ENCODE measurements at places on chromosomes 16 and 17.

GRCh38 chr17:17231621-17232302, 5.2 kb downstream of the FLCN start:
- DNase-seq, result no peak

- no peak for DNase-seq
These were observed 71.3 kb downstream of the MYH11 start for GRCh38 chr16:15785386-15786059.

DNA sequence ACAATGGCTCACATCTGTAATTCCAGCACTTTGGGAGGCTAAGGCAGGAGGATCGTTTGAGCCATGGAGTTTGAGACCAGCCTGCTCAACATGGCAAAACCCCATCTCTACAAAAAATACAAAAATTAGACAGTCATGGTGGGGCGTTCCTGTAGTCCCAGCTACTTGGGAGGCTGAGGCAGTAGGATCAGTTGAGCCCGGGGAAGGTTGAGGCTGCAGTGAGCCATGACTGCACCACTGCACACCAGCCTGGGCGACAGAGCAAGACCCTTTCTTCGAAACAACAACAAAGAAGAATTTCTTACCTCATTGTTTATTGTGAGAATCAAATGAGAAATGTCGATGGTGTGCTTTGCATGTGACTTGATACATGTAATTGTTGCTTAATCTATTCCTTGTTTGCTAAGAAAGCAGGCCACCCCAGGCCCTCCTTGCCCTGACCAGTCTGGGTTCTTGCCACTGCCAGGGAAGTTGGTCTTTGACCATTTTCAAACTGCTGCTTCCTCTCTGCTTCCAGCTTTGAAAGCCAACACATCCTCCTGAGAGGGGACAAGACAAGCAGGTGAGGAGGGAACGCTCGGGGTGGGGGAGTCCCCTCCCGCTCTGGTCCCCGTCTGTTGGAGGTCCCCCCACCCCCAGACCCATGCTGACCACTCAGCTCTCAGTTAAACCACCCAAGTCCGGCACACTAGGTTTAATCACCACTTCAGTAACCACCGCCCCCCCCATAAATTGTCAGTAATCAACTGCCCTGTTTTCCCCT, 47.3 kb upstream of the CPNE2 start:
- no peak for DNase-seq

- no peak for DNase-seq
These were observed 20.9 kb downstream of the GAN start for GRCh38 chr16:81335669-81336068.

DNA sequence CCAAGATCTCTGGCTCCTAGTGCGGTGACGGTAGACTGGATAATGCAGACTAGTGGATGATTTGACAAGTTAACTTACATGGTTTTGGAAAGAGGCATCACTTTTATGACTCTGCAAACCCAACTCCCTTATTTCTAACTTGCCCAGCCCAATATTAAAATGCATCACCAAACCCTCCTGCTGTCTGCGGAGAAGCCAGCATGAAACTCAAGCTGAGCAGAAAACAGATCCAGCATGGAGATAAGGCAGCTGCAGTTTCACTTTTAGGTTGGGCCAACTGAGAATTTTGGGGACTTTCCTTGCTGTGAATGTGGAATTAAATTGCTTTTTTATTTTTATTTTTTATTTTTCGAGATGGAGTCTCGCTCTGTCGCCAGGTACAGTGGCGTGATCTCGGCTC, 27.8 kb downstream of the CDH1 start:
- no peak for DNase-seq

- DNase-seq, result peak; percentile 10
These were observed 74.8 kb upstream of the SMURF2 start for GRCh38 chr17:64736804-64737492.

- no peak for DNase-seq
These were observed 4.8 kb upstream of the ANKRD11 start for GRCh38 chr16:89495121-89495520.

DNA sequence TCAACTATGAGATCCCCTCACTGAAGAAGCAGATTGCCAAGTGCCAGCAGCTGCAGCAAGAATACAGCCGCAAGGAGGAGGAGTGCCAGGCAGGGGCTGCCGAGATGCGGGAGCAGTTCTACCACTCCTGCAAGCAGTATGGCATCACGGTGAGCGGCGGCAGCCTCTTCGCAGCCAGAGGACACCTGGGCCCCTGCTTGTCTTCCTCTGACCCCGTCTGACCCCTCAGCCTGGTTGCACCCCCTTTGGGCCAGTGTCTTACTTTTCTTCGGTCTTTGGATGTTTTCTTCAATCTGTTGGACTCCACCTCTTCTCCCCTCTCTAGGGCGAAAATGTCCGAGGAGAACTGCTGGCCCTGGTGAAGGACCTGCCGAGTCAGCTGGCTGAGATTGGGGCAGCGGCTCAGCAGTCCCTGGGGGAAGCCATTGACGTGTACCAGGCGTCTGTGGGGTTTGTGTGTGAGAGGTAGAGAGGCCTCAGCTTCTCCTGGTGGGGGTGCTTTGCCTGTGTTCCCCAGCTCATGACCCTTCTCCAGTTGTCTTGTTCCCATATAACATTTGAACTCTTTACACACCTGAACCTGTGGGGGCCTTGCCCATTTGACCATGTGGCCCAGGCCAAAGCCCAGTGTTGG, 4.4 kb downstream of the CDK5RAP3 start:
- no peak for DNase-seq

GRCh38 chr17:19014628-19015215, 10.2 kb upstream of the FAM83G start:
- no peak for DNase-seq

DNA sequence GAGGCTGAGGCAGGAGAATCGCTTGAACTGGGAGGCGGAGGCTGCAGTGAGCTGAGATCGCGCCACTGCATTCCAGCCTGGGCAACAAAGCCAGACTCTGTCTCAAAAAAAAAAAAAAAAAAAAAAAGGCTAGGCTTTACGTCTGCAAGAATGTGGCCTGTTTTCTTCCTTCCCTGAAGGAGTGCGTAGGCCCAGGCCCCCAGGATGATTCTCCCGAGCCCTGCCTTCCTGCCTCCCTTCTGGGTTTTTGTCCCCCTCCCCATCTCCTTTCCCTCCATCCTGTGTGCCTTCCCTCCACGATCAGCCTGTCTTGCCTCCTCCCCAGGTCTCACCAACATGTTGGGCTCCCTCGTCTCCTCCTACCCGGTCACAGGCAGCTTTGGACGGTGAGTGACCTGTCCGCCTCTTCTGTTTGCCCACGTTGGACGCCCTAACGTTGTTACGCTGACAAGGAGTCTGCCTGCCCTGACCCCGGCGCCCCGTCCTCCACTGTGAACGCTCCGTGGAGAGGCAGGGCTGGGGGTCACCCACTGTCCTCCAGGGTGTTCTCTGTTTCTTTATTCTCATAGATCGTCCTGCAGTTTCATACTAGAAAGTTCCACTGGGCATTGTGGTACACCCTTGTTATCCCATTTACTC, 15.7 kb upstream of the RNF213 start:
- DNase-seq, result no peak

DNA sequence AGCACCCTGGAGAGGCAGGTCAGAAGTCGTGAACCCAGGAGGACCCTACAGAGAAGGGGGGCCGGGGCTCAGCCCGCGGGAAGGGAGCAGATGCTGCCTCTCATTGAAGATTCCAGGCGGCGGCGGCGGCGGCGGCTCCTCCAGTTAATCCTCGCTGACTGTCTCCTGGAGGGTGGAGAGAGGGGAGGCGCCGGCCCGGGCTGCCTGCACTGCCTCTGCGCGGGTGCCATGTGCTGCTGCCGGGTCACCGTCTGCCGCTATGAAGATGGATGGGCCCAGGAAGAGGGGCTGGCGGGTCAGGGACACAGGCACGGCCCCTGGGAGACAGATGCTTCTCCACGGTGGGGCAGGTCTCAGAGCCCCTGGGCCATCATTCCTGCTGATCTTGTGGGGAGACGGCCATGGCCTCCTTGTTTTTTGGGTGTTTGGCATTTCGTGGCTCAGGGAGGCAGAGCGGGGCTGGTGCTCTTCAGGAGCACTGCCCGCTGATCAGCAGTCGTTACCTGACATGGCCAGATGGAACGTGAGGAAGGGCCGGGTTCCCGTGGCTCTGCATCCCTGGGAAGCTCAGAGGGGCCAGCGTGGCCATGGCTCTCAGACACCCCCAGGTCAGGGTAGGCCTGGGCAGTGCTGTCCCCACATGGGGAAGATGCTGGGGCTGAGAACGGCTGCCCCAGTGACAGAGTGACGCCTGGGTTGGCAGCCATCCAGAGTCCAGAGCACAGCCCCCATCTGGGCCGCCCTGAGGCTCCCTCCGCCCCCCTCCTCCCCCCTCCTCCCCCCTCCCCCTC, 36.1 kb downstream of the GINS2 start:
- no peak for DNase-seq

DNA sequence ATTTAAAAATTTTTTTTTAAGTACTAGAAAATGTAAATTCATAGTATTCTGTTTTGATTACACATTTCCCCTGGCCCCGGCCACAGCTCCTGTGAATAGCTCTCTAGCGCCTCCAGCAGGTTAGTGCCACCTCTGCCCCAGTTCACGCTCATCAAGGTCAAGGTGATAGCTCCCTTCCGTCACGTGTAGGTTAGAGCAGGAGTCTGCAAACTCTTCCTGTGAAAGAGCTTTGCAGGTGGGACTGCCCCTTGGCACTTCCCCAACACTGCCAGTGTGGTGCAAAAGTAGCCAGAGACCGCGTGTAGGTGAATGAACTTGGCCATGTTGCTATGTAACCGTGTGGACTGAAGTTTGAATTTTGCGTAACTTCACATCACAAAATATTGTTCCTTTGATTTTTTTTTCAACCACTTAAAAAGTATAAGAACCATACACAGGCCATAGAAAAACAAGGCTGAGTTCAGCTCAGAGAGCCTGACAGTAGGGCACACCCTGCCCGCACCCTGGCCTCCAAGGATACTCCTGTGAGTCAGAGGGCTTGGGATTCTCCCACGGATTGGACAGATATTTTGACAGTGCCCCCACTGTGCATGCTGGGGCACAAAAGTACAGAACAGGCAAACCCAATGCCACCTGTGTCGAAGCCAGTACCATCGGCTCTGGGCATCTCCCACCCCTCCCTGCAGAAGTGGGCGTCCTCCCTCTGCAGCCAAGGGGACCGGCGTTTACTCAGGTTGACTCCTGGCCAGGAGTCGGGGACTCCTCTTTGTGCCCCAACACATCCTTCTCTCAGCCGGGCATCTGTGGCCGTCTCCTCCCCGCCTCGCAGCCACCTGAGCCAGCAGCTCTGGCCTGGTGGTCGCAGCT, 92.0 kb upstream of the CHMP6 start:
- DNase-seq, result peak; percentile 51

GRCh38 chr17:14201021-14201987, 35.4 kb downstream of the CDRT15 start:
- peak; percentile 53 for DNase-seq

DNA sequence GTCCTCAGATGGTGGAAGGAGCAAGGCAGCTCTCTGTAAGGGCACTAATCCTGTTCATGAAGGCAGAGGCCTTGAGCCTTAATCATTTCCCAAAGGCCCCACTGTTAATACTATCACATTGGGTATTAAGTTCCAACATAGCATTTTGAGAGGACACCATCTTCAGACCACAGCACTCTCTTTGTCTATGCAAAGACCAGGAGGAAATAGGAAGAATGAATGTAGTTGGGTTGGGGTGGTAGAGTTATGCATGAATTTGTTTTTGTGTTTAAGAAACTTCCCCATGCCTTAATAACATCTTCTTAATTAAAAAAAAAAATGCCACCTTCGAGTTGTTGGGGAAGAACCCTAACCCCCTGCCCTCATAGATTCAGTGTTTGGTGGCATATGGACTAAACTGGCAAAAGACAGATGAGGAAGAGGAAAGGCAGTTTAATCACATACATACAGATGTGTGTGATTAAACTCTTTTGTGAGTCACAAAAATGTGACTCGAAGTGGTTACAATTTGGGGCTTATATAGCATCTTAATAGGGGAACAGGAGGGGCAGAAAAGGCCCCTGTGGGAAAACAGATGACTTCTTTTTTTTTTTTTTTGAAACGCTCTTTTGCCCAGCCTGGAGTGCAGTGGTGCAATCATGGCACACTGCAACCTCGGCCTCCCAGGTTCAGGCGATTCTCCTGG, 35.0 kb upstream of the SLC5A10 start:
- DNase-seq, result no peak

- DNase-seq, result no peak
These were observed 108.0 kb upstream of the TBX2 start for GRCh38 chr17:61291451-61292285.

DNA sequence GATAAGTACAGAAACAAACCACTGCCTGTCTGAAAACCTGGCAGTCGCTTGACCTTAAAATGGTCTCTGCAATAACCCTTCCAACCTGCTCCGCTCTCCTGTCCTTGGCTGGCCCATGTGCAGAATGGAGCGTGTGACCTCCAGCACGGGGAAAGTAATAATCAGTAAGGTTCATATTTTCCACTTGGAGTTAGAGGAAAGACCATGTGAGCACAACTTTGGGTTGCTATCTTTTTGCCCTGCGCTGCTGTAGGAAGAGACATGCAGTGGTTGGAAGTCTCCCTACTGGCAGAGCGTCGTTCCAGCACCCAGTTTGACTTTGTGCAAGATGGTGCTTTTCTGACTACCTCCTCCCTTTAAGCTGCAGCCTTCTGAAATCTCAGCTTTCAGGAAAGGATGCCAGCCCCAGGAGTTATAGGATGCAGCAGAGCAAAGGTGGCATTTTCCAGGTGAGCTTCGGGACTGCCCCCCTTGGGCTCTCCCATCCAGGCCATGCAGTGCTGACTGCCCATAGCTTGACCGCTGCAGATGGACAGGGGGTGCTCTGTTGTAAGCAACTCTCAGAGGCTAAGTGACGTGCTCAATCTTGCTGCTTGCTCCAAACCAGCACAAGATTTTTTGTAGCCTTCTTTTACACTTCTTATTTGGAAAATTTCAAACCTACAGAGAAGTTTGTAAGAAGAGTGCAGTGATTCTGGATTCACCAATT, 110.7 kb upstream of the NOL11 start:
- DNase-seq, result no peak

DNA sequence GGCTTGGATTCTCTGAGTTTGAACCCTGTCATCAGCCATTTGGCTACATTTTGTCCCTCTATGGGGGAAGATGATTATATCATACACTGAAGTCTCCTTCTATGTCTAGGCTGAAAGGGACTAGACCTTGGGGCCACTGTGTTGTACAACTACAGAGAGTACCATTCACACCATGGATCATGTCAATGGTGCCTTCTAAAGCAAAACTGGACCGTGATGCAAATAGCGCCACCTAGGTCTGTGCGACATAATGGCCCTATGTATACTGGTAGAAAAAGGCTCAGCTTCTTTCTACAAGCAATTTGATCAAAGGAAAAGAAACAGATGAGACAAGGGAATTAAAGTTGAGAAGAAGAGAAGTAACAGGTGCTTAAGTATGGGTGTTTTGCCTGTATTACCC, 100.7 kb downstream of the LYRM1 start:
- DNase-seq, result no peak

GRCh38 chr16:65037556-65037955, 84.3 kb downstream of the CDH11 start:
- DNase-seq, result no peak

GRCh38 chr17:19337712-19338023, 24.9 kb downstream of the B9D1 start:
- DNase-seq, result no peak

DNA sequence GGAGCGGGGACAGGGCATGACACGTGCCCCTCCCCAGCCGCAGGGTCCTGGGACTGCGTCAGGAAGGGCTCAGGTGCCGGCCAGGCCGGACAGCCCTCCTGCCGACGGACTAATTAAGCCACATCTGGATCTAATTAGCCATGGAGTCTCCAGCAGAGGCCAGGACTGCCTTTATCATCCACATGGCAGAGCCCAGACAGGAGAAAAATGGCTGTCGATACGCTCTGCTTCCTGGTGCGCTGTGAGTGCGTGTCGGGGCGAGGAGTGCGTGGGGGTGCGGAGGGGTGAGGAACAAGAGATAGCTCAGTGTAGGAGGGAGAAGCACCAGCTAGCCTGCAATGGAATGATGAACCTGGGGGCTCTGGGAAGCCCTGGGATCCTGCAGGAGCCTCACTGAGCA, 218.8 kb downstream of the IRF8 start:
- DNase-seq, result no peak

Data from activated CD8-positive, alpha-beta memory T cell treated with anti-CD3 and anti-CD28 coated beads for 4 hours (primary cell).